A549 treated with CORT108297 at 1 μM for 4 hours (cell line): ENCODE measurements at places on chromosomes 3 and 15. TPM values are rescaled to one million over a fixed set of nuclear protein-coding genes. Genes with fewer than 3 reads are reported as not detected.

The A4GNT gene
- total RNA-seq, result not detected in 5 replicates

The MCTP2 gene
- total RNA-seq, result not detected in 5 replicates

The CD86 gene
- total RNA-seq, result not detected in 5 replicates

The IFT57 gene
- total RNA-seq, result 40.0 to 56.2 TPM (median 43.1 TPM) in 5 replicates

The SLC24A5 gene
- not detected in 5 replicates for total RNA-seq

The MED12L gene
- total RNA-seq, result 0.18 to 0.67 TPM (median 0.39 TPM) in 5 replicates

The PCNP gene
- 91.1 to 121 TPM (median 103 TPM) in 5 replicates for total RNA-seq

The ONECUT1 gene
- 0.15 to 0.30 TPM (median 0.23 TPM) in 5 replicates for total RNA-seq

The CPNE9 gene
- 0.09 to 0.24 TPM (median 0.14 TPM) in 5 replicates for total RNA-seq

The CELSR3 gene
- 3.2 to 5.9 TPM (median 4.7 TPM) in 5 replicates for total RNA-seq

The SLC35A5 gene
- total RNA-seq, result 15.1 to 17.5 TPM (median 15.6 TPM) in 5 replicates

The ZNF35 gene
- total RNA-seq, result 4.5 to 6.0 TPM (median 5.4 TPM) in 5 replicates

The SCN11A gene
- total RNA-seq, result 0.01 TPM in 2 of 5 replicates, not detected in the others

The TRH gene
- not detected in 5 replicates for total RNA-seq

The POC1A gene
- 15.1 to 20.8 TPM (median 19.8 TPM) in 5 replicates for total RNA-seq

The SKOR1 gene
- total RNA-seq, result 0.02 to 0.05 TPM (median 0.04 TPM) in 4 of 5 replicates, not detected in the other

The ITIH1 gene
- not detected in 5 replicates for total RNA-seq

The ZNF660 gene
- total RNA-seq, result not detected in 5 replicates

The KLHL25 gene
- total RNA-seq, result 6.3 to 8.8 TPM (median 8.0 TPM) in 5 replicates

The BCL2A1 gene
- 11.8 to 18.5 TPM (median 14.3 TPM) in 5 replicates for total RNA-seq

The TMEM108 gene
- total RNA-seq, result not detected in 5 replicates

The IMPG2 gene
- total RNA-seq, result 0.01 TPM in 1 of 5 replicates, not detected in the others
